Left ventricle myocardium inferior (tissue), 1 donor: ENCODE measurements at places on chromosomes 3 and 15.
A peak's percentile ranks its signal among the peaks of the same experiment; 100 is the strongest.

GRCh38 chr3:14791343-14791945 lies 27.3 kb upstream of the FGD5 start:
- DNase-seq: peak; percentile 64

GRCh38 chr3:10941972-10942371 lies 50.6 kb upstream of the SLC6A1 start:
- DNase-seq: no peak

DNA sequence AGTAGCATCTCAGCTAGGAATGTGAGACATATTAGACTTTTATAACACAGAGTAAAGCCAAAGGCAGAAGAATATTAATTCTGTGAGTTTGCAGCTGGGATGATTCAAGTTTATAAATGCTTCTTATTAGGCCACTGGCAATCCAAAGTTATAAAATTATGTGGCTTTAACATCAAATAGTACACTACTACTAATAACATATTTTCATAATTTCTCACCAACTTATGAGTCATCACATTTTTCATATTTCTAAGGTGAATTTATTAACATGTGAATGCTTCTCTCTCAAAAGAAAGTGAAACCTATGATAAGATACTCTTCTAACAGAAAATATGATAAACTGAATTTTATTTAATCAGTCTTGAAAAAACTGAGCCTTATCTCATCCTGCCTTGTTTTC lies 1348.2 kb upstream of the ALCAM start:
- no peak for DNase-seq

- no peak for DNase-seq
Measured at GRCh38 chr15:38231436-38231835, 21.2 kb upstream of the SPRED1 start.

GRCh38 chr15:59174151-59174834 lies 32.4 kb upstream of the LDHAL6B start:
- DNase-seq: no peak

- DNase-seq: no peak
Measured at GRCh38 chr15:61243983-61244593, 15.0 kb upstream of the RORA start.

DNA sequence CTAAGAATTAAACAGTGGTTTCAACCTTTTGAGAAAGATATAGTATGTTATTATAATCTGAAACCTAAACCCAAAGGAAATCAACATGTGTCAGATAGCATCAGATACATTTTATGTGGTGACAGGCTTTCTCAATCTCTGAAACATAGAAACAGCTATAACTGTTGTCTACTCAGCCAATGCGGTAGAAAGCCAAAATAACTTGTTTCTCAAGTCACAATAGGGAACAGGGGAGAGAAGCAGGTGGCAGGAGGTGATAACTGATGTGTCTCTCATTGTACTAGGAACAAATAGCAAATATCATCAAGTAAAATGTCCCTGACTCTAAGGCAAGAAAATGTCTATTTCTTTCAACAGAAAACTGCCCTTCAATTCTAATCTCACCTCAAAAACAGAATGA lies 38.6 kb downstream of the DENND6A start:
- no peak for DNase-seq

- no peak for DNase-seq
Measured at GRCh38 chr15:64925335-64926330, 13.9 kb downstream of the ANKDD1A start.
